DMS79 (cell line): ENCODE measurements at places on chromosomes 16 and 17.

DNA sequence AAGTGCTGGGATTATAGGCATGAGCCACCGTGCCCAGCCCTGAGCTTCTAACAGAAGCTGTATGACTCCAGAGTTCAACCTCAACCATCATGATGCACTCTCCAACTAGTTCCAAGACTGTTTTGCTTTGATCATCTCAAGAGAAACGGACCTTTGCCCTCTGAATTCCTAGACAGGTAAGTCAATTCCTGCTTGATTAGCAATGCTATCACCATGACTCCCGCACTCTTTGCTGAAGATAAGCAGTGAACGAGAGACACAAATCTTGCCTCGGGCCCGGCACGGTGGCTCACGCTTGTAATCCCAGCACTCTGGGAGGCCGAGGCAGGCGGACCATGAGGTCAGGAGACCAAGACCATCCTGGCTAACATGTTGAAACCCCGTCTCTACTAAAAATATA is 22.2 kb downstream of the ANKFY1 start:
- DNase-seq: no peak

DNA sequence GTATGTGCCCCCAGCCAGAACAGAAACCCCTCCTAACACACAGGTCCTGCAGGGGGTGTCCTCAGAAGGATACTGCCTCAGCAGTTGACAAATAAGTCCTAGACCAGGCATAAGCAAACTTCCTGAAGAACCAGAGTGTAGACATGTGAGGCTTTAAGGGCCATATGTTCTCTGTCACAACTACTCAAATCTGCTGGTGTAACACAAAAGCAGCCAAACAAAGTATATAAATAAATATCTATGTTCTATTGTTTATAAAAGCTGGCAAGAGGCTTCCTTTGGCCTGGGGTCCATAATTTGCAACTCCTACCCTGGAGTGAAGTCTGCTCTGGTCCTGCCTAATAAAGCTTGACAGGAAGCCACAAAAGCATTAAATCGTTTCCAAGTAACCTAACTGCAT is 9.9 kb downstream of the FAM83G start:
- no peak for DNase-seq

DNA sequence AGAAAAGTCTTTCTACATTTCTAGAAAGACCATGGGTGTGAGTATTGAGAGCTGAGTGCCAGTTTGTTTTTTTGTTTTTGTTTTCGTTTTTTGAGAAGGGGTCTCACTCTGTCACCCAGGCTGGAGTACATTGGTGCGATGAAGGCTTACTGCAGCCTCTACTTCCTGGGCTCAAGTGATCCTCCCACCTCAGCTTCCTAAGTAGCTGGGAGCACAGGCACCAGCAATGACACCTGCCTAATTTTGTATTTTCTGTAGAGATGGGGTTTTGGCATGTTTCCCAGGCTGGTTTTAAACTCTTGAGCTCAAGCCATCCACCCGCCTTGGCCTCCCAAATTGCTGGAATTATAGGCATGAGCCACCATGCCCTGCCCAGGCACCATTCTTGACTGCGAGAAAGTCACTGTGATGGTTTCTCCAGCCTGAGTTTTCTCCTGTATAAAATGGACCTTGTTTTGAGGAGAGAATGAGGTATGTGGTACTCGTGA is 673.8 kb downstream of the MAF start:
- DNase-seq: peak; percentile 35

DNA sequence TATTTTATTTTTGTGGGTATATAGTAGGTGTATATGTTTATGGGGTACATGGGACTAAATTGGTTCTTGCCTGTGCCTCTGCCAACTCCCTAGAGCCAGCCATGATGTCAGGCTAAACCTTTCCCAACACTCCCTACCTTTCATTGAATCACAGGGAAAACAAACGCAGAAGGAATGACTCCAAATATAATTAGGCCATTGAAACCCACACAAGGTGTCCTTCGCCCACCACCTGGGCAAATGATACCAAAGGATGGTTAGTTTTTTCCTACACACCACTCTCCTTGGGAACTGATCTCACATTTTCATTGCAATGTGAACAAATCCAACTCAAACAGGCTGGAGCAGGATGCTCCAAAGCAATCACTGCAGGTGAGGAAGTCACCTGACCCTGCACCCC is 27.5 kb downstream of the WSB1 start:
- DNase-seq: no peak

DNA sequence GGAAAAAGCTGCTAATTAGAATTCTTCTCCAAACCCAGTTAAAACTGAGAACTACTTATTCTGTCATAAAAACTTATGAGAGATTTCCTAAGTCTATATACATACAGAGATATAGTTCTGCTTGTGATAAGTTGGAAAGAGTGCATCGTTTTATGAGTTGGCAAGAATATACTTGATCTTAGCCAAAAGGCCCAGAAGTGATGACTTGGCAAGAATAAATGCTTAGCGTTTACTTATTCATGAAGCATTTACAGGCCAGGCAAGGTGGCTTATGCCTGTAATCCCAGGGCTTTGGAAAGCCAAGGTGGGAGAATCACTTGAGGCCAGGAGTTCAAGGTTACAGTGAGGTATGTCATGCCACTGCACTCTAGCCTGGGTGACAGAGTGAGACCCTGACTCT is 81.7 kb downstream of the CYB561 start:
- DNase-seq: no peak

DNA sequence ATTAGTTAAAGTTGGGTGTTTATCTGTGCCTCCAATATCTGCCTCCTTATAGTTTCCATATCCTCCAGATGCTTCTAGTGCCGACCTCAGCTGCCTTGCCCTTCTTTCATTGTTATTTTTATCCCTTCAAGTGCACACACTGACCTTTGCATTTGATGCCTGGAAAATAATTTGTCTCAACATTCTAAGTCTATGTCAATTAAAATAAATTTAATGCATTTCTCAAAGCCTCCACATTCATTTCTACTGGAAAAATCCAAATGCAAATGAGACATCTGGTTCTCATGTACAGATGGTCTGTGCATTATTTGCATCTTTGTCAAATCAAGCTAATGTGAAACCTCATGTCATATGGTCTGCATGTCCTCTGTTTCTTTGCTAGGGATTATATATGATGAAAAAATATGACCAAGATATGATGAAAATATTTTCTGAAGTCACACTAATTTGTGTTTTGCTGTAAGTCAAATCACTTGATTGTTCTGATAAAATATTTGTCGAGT is 61.4 kb downstream of the TMEM100 start:
- no peak for DNase-seq

- DNase-seq: no peak
These were observed 17.0 kb upstream of the ANKFN1 start for GRCh38 chr17:56136301-56136700.

GRCh38 chr17:691423-691822 is 23.2 kb downstream of the VPS53 start:
- DNase-seq: no peak

DNA sequence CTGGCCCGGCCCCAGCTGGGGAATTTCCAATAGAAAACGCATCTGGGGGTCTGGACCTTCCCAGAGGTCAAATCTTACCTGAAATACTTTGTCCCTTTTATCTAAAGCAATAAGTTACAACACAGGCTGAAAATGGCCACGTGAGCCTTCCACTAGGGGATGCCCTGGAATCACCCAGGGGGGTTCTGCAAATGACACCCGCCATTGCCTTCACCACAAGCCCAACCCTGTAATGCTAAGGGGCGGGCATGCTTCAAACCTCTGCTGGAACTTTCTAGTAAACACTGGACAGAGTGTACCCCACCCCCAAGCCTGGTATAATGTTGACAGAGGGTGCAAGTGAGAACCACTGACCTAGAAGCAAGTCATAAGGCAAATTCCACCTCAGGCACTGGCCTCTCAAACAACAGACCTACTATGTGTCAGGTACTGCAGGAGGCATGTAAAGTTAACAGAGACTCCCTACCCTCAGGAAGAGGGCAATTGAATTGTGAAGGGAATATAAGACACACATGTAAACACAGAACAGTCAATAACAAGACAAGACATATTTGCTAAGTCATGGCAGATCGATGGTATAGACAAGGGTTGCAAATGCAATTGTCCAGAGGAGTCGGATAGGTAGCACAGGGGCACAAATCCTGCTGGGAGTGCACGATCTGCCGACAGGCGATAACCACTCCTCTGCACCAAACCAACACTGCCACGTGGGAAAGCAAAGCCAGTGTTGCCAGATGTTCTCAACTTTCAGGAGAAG is 59.0 kb downstream of the ARHGAP17 start:
- DNase-seq: no peak
